PC-9 (cell line): ENCODE measurements at places on chromosomes 13 and 19. TPM values are rescaled to one million over a fixed set of nuclear protein-coding genes. Genes with fewer than 3 reads are reported as not detected.

DNA sequence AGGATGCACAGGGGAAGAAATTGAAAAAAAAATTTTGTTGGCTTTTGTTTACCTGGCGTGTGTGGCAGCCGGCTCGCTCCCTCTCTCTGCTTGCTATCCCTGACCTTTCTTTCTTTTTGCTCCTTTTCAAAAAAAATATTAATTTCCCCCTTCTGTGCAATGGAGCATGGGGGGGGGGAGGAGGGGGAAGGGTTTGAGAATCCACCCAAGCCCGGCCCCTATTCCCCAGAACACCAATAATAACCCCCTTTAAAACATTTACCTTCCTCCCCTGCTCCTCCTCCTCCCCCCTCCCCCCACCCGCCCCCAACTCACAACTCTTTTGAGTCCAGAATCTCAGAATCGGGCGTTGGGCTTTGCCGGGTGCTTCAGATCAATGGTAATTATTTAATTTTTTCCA, 28.4 kb downstream of the NFIX start:
- H3K4me1 ChIP-seq: no peaks in the 10 kb centered on the region
- no peak overlapping the region for H3K4me3 ChIP-seq
- H3K36me3 ChIP-seq: no peaks in the 10 kb centered on the region
- H3K27me3 ChIP-seq: peaks cover 8% of the 10 kb centered on the region; the same call in 1 of the 2 replicates
- H3K27ac ChIP-seq: no peak overlapping the region

DNA sequence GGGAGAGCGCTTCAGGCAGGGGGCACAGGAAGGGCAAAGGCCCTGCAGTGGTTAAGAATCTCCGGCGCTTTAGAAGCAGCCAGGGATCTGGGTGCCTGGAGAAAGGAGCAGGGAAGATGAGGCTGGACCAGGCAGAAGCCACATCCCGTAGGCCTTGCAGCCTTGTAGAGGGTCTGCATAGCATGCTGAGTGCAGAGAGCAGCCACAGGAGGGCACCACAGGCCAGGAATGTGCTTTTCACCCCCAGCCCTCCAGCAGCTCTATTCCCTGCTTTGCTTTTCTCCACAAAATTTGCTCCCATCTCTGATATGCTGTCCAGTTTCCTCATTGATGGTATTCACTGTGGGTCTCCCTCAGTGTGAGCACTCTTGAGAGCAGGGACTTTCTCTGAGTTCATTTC, 5.7 kb downstream of the WDR62 start:
- H3K4me1 ChIP-seq: peaks cover 6% of the 10 kb centered on the region; the same call in 1 of the 2 replicates
- H3K36me3 ChIP-seq: peaks cover 8% of the 10 kb centered on the region; the same call in 1 of the 2 replicates
- no peak for DNase-seq
- H3K4me3 ChIP-seq: no peak overlapping the region
- H3K27ac ChIP-seq: no peak overlapping the region
- H3K27me3 ChIP-seq: no peaks in the 10 kb centered on the region

- H3K4me3 ChIP-seq: no peak overlapping the region
- H3K27me3 ChIP-seq: no peaks in the 10 kb centered on the region
- no peak for DNase-seq
- peaks cover 39% of the 10 kb centered on the region for H3K36me3 ChIP-seq
Measured at GRCh38 chr19:19021115-19021514, 12.2 kb downstream of the SUGP2 start.

ZNF221 gene
- total RNA-seq: 1.7 and 1.9 TPM in 2 replicates

GRCh38 chr13:35789335-35790165, 313.1 kb upstream of the MAB21L1 start:
- H3K36me3 ChIP-seq: no peaks in the 10 kb centered on the region
- no peaks in the 10 kb centered on the region for H3K27me3 ChIP-seq
- no peak overlapping the region for H3K27ac ChIP-seq
- no peak for DNase-seq
- H3K4me1 ChIP-seq: peaks cover 13% of the 10 kb centered on the region
- no peak overlapping the region for H3K4me3 ChIP-seq

CLDN10 gene
- not detected in 2 replicates for total RNA-seq

DNA sequence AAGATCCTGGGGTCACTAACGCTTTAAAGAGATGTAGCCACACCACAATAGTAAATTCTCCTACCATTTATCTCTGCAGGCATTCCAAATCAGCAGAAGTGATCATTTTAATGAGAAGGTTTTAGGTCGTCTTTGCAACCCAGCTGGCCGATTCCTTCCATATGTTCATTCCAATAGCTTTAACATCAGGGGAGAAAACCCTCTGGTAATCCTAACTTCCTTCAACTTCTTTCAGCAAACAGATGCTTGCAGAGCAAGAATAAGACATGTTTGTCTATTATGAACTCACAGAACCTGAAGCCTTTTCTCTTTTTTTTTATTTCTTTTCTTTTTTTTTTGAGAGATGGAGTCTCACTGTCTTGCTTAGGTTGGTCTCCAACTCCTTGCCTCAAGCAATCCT, 498.6 kb upstream of the SLITRK1 start:
- H3K4me3 ChIP-seq: no peak overlapping the region
- H3K27ac ChIP-seq: no peak overlapping the region
- no peaks in the 10 kb centered on the region for H3K4me1 ChIP-seq
